Uterus (tissue), 4 donors: ENCODE measurements at places on chromosomes 13 and 19. TPM values are rescaled to one million over a fixed set of nuclear protein-coding genes. Genes with fewer than 3 reads are reported as not detected.

DNA sequence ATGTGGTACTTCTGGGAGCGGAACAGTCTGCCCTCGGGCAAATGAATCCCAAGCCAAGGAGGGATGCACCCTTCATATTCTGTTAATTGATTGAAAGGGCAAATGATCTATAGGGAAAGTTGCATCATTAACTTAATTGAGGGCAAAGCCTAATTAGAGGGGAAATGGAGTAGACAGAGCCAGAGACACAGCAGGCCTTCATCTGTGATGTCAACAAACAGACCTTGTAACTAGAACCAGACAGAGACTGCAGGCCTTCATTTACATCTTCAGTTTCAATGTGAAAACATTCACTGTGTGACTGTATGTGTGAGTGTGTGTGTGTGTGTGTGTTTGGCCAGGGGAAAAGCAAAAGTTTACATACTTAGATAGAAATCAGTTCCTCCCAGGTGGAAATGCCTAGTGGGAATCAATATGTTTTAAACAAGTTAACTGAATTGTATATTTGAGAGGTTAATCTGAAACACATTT is 126.4 kb downstream of the SPRY2 start:
- no peaks in the 10 kb centered on the region for H3K4me1 ChIP-seq
- H3K27ac ChIP-seq = no peak overlapping the region
- no peak for DNase-seq
- no peaks in the 10 kb centered on the region for H3K27me3 ChIP-seq
- no peaks in the 10 kb centered on the region for H3K36me3 ChIP-seq
- no peak overlapping the region for H3K4me3 ChIP-seq

DNA sequence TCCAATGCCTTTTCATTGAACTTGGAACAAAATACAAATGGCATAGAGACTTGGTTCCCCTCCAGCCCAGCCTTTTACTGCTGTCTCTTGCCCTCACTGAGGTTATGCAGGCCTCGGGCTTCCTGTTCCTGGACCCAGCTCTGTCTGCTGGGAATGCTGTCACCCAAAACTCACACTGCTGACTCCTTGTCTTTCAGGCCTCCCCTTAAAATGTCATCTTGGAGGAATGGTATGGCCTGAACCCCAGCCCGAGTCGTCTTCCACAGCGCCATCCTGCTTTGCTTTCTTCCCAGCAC is 9.7 kb upstream of the ANKRD10 start:
- no peaks in the 10 kb centered on the region for H3K36me3 ChIP-seq
- H3K27me3 ChIP-seq = no peaks in the 10 kb centered on the region
- DNase-seq = no peak

- H3K27ac ChIP-seq = peak within 1 kb of the TSS; percentile 90
- H3K4me3 ChIP-seq = peak within 1 kb of the TSS; percentile 88
- peaks cover 5% of the 10 kb centered on the region for H3K4me1 ChIP-seq
- no peaks in the 10 kb centered on the region for H3K27me3 ChIP-seq
- peak; percentile 42 for DNase-seq
- no peaks in the 10 kb centered on the region for H3K36me3 ChIP-seq
Observed at GRCh38 chr19:11261971-11262839, at the start of gene DOCK6. DOCK6 (minus strand) TSS chr19:11262524; CDS start chr19:11262440, 84 bp downstream.

- no peaks in the 10 kb centered on the region for H3K4me1 ChIP-seq
- no peaks in the 10 kb centered on the region for H3K36me3 ChIP-seq
- no peaks in the 10 kb centered on the region for H3K27me3 ChIP-seq
- H3K27ac ChIP-seq = no peak overlapping the region
- no peak for DNase-seq
- H3K4me3 ChIP-seq = no peak overlapping the region
Observed at GRCh38 chr19:5269926-5270325, 70.7 kb downstream of the PTPRS start.

DNA sequence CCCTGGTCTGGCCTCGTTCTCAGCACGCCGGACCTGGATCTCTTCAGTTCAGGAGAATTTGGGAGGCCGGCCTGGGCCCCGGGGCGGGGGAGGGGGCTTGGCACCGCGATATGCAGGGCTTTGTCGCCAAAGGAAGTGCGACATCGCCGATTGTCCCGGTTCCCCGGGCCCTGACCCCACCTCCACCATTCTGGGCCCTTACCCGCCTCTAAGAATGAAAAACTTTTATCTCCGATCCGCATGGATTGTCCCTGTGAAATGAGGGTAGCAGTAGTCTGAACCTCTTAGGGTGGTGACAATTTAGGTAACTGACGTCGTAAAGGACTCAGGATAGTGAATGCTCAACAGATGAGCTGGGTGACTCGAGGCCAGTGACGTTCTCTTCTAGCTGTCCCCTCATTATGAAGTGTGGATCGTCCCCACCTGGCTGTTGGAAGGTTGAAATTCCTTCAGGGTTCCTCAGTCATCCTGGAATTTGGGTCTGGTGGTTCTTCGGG is 650 bp downstream of the DDA1 start:
- peak overlapping the region; percentile 66 for H3K27ac ChIP-seq
- no peaks in the 10 kb centered on the region for H3K36me3 ChIP-seq
- H3K27me3 ChIP-seq = no peaks in the 10 kb centered on the region
- peak overlapping the region; percentile 93 for H3K4me3 ChIP-seq
- DNase-seq = no peak

DNA sequence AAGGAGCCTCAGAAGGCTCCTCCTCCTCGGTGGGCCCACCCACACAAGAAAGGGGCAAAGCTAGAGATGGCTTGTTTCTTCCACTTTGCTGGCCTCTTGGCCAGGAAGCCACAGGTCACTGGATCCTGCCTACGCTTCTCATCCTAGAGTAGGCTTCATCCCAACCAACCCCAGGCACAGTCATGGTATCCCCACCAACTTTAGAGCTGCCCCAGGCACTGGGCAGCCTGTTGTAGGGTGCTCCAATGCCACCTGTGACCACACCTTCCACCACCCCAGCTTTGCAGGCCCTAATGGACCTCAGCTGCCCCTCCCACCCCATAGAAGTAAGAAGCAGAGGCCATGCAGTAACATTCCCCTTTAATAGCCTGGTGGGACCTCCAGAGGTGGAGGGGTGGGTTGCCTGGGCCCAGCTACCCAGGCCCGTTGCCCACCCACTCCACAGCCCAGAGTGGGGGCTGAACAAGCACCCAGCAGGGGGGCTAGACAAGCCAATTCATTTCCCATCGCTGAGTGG is 522 bp upstream of the CHMP2A start:
- no peak for DNase-seq
- H3K27ac ChIP-seq = peak overlapping the region; percentile 91
- no peaks in the 10 kb centered on the region for H3K27me3 ChIP-seq
- H3K4me1 ChIP-seq = peaks cover 11% of the 10 kb centered on the region
- no peaks in the 10 kb centered on the region for H3K36me3 ChIP-seq

DNA sequence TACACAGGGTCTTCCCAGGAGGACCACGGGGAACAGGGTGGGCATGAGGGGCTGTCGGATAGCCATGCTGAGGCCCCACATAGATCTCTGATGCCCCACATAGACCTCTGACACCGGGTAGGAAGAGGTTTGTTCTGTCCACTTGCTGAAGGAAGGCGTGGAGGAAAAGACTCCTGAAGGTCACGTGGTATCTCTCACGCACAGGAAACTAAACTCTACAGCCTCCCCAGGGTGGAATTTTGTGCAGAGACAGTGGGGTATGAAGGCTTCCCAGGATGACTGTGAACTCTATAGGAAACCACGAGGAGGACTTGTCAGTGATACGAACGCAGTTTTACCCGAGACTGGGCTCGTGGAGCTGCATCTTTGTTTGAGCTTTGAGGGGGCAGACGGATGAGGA is 2.8 kb downstream of the EVI5L start:
- no peak for DNase-seq
- no peaks in the 10 kb centered on the region for H3K27me3 ChIP-seq
- no peaks in the 10 kb centered on the region for H3K36me3 ChIP-seq
- H3K4me3 ChIP-seq = no peak overlapping the region
- H3K4me1 ChIP-seq = no peaks in the 10 kb centered on the region

GRCh38 chr13:50636007-50636704 is 207.3 kb downstream of the DLEU7 start:
- H3K4me1 ChIP-seq = no peaks in the 10 kb centered on the region
- no peaks in the 10 kb centered on the region for H3K36me3 ChIP-seq
- no peak overlapping the region for H3K4me3 ChIP-seq
- no peak for DNase-seq
- H3K27ac ChIP-seq = peak overlapping the region; percentile 64
- no peaks in the 10 kb centered on the region for H3K27me3 ChIP-seq

DNA sequence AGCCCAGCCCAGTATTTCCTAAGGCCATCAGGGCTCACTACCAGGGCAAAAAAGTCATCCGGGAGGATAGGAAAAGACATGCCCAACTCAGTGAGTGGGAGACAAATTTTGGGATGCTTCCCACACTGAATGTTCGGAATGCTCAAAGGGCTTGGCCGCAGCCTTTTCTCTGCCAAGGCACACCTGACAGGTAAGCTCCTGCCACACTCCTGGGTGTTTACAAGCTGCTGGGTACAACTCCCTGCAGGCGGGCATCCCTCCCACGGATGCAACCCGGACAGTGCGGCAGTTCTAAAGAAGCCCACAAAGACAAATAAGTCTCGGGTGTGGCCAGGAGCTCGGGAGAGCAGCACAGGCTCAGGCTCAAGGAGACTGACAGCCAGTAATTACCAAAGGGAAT is 28.1 kb downstream of the SLC7A1 start:
- H3K27me3 ChIP-seq = no peaks in the 10 kb centered on the region
- no peak overlapping the region for H3K4me3 ChIP-seq
- DNase-seq = no peak
- H3K27ac ChIP-seq = no peak overlapping the region
- no peaks in the 10 kb centered on the region for H3K36me3 ChIP-seq
- H3K4me1 ChIP-seq = no peaks in the 10 kb centered on the region

DNA sequence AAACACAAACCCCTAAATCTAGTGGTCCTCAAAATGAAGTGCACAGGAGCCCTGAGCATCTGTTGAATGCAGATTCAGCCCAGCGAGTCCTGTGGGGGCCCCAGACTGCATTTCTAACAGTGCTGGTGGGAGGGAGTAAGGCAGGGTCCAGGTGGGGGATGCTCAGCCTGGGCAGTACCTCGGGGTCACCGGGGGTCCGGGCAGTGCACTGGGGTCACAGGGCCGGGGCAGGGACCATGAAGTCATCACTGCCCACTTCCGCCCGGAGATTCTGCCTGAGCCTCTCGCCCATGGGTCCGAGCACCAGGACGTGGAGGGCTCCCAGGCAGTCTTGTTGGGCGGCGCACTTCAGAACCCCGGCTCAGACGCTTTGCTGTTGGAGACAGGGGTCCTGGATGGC is 838 bp upstream of the ATP4B start:
- H3K4me3 ChIP-seq = no peak overlapping the region
- no peaks in the 10 kb centered on the region for H3K27me3 ChIP-seq
- no peaks in the 10 kb centered on the region for H3K36me3 ChIP-seq
- H3K4me1 ChIP-seq = no peaks in the 10 kb centered on the region
- DNase-seq = peak; percentile 8
- H3K27ac ChIP-seq = no peak overlapping the region

GRCh38 chr13:51816604-51817249 is 12.8 kb upstream of the DHRS12 start:
- H3K4me3 ChIP-seq = no peak overlapping the region
- H3K27ac ChIP-seq = no peak overlapping the region
- no peaks in the 10 kb centered on the region for H3K27me3 ChIP-seq
- no peaks in the 10 kb centered on the region for H3K36me3 ChIP-seq
- no peak for DNase-seq

DNA sequence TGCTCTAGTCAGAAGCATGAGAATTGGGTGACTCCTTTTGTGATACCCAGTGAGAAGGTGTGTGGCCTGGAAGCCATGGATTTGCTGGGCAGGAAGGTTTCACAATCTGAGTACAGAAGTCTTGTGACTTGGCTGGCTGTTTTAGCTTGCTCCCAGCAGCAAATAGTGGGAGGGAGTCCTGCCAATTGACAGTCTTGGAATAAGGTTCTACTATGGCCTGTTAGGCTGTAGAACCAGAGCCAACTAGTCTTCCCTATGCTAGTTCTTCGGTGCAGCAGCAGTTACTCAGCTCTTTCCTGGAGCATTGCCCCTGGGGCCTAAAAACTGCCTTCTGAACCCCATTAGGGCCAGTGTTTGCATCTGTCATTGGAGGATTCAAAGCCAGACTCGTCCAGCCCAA is 1935.4 kb upstream of the PCDH20 start:
- H3K4me1 ChIP-seq = no peaks in the 10 kb centered on the region
- DNase-seq = no peak
- no peaks in the 10 kb centered on the region for H3K27me3 ChIP-seq

GRCh38 chr13:75440100-75440499 is 41.9 kb downstream of the TBC1D4 start:
- no peaks in the 10 kb centered on the region for H3K36me3 ChIP-seq
- no peaks in the 10 kb centered on the region for H3K4me1 ChIP-seq
- no peaks in the 10 kb centered on the region for H3K27me3 ChIP-seq
- no peak overlapping the region for H3K27ac ChIP-seq
- DNase-seq = no peak

DNA sequence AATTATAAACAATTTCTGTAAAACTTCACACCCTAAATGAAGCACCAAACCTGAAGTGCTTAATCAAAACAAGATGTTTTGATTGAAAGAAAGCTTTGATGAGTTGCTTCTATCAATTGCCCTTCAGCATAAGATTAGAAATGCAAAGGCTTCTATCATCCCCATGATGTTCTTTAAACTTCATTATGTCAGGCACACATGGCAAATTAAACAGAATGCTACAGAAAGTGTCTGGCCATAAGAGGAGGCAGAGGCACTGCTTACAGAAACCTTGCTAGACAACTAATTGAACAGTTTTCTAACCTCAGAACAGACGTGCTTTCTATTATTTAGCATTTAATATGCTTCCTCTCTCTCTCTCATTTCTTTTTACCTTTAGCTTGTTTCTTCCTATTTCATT is 228.1 kb downstream of the DCLK1 start:
- no peaks in the 10 kb centered on the region for H3K4me1 ChIP-seq
- no peak for DNase-seq
- H3K27ac ChIP-seq = no peak overlapping the region
- H3K36me3 ChIP-seq = no peaks in the 10 kb centered on the region
- H3K27me3 ChIP-seq = no peaks in the 10 kb centered on the region

- no peak for DNase-seq
- H3K4me3 ChIP-seq = no peak overlapping the region
- no peak overlapping the region for H3K27ac ChIP-seq
Observed at GRCh38 chr19:30102666-30103065, 160.6 kb downstream of the URI1 start.

GRCh38 chr13:43030548-43030947 is 7.2 kb downstream of the DNAJC15 start:
- H3K36me3 ChIP-seq = no peaks in the 10 kb centered on the region
- H3K4me1 ChIP-seq = no peaks in the 10 kb centered on the region
- DNase-seq = no peak
- H3K27ac ChIP-seq = no peak overlapping the region

EXOC3L2 gene
- total RNA-seq = 5.6 TPM

FGF14 gene
- total RNA-seq = not detected

ONECUT3 gene
- not detected for total RNA-seq

ITGBL1 gene
- total RNA-seq = 2.6 TPM

ZNF146 gene
- total RNA-seq = 93.2 TPM

NEK5 gene
- total RNA-seq = 7.9 TPM

AP2S1 gene
- total RNA-seq = 3.8 TPM

PNMA8A gene
- 20.4 TPM for total RNA-seq

OR7C1 gene
- not detected for total RNA-seq

ZNF20 gene
- 15.7 TPM for total RNA-seq

DAND5 gene
- 0.14 TPM for total RNA-seq
